Panc1 (cell line): ENCODE measurements at places on chromosomes 6 and 20.
A peak's percentile ranks its signal among the peaks of the same experiment; 100 is the strongest.

DNA sequence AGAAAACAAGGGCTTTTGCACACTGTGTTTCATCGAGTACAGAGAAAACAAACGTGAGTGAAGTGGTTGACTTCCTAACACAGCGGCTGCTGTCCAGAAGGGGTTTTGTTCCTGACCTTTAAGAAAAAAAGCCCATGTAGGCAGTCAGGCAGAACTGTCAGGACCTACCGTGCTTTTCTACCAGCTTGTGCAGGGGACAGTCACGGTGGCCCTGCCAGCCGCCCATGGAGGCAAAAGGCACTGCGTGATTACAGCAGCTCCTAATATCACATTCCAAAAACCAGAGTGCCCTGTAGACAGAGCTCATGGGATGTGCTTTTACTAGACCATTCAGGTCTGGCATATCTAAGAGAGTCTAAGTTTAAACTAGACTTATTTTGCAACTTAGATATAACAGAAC is 12.2 kb downstream of the TNFAIP3 start:
- no peak for DNase-seq

DNA sequence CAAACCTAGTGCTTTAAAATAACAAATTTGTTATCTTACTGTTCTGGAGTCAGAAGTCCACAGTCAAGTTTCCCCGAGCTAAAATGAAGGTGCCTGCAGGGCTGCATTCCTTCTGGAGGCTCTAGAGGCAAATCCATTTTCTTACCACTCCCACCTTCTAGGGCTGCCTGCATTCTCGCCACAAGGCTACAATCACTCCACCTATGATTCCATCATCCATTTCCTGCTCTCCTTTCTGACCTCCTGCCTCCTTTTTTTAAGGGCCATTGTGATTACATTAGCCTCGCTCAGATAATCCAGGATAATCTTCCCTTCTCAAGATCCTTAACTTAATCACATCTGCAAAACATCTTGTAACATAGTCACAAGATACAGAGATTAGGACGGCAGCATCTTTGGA is 42.4 kb upstream of the SIRT5 start:
- no peak for DNase-seq

DNA sequence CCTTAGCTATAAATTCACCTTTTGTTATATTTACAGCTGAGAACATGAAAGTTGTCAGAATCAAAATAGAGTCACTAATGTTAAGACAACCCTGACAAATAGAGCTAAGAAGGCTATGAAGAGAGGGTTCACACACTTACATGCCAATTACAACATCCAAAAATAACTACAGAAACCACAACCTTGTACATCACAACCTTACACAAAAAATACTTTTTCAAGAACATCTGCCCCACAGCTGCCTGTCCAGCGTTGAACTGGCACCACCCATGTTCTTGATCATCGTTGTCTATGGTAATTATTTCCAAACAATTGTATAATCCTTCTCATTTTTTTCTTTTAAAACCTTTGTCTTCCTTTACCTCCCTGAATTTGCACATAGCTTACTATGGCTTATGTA is 231.2 kb upstream of the FKBP1C start:
- DNase-seq: no peak

DNA sequence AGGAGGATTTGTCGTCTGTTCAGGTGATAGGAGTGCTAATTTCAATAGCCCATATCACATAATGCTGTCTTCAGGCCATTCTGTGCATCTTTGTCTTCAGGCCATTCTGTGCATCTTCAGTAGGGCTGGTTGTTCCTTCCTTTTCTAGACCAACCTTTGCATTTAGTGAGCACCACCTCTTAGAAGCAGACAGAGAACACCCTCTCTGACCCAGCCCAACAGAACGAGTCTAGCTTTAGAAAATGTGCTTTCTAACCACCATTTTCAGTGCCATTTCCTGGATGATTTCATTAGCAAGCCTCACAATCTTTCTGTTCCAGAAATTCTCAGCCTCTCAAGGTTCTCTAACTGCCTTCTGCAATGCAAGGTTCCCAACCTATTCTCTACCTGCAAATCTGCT is 215.3 kb upstream of the KCNQ5 start:
- no peak for DNase-seq

- DNase-seq: no peak
Measured at GRCh38 chr6:43306086-43306485, 2.5 kb downstream of the CRIP3 start.

GRCh38 chr20:56427797-56428196 is 15.7 kb downstream of the CASS4 start:
- DNase-seq: no peak

GRCh38 chr20:25397821-25398220 is 7.2 kb upstream of the ABHD12 start:
- DNase-seq: no peak

DNA sequence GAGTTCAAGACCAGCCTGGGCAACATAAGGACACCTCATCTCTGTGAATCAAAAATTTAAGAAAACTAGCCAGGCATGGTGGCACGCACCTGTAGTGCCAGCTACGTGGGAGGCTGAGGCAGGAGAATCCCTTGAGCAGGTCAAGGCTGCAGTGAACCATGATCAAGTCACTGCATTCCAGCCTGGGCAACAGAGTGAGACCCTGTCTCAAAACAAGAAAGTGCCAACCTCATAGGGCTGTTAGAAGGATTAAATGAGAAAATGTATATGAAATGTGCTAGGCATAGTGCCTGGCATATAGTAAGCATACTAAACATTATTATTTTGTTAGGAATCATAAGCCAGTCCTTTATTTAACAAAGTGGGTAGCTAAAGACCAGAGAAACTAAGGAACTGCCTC is 9.1 kb upstream of the MDGA1 start:
- no peak for DNase-seq

DNA sequence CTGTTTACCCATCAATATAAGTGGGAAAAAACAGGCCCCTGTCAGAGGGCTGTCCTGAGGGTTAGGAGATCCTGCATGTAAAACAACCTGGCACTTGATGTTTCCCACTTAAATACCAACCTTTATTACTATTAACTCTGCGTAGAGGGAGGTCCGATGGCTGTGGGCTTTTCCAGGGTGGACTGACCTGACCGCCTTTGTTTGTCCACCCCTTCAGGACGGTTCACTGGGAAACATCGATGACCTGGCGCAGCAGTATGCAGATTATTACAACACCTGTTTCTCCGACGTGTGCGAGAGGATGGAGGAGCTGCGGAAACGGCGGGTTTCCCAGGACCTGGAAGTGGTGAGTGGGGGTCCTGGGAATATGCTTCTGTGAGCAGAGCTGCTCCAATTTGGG is 47.3 kb downstream of the SASH1 start:
- DNase-seq: no peak

DNA sequence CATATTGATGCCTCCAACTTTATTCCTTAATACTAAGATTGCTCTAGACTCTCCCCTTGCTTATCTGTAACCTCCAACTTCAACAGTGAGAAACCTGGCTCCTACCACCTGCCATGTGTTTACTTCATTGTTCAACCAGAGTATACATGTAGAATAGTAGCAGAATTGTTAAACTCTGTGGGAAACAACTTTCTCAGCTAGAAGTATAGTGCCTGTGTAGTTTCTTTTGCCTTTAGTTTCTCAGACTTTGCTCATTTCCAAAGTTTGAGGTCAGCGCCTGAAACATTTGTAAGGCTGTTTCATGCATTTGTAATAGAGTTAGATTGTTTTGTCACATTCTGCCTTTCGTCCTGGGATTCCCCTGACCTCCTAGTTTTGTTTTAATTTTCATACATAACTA is 34.9 kb upstream of the HECA start:
- no peak for DNase-seq

DNA sequence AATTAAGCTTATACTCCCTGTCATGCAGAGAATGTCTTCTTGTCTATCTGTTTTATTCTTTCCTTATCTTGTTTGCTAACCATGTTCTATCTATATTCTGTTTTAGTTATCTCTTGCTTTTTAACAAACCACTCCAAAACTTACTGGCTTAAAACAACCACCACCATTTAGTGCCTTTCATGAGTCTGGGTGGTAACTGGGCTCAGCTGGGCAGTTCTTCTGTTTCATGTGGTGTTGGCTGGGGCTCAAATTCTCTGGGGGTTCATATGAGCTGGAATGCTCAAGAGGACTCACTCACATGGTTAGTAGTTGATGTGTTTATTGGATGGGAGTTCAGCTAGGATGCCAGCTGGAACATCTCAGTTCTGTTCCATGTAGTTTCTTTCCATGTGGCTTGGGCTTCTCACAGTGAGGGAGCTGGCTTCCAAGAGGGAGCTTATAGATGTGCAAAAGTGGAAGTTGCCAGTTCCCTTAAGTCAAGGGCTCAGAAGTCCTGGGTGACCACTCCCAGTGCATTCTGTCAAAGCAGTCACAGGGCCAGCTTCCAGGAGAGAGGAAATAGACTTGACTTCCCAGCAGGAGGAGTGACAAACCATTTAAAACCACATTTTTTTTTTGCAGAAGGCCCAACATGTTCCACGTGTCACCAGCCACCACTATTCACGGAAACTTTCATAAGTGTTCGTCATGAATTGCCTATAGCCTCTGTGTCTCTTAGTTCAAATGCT is 70.4 kb downstream of the PLCB4 start:
- DNase-seq: no peak

DNA sequence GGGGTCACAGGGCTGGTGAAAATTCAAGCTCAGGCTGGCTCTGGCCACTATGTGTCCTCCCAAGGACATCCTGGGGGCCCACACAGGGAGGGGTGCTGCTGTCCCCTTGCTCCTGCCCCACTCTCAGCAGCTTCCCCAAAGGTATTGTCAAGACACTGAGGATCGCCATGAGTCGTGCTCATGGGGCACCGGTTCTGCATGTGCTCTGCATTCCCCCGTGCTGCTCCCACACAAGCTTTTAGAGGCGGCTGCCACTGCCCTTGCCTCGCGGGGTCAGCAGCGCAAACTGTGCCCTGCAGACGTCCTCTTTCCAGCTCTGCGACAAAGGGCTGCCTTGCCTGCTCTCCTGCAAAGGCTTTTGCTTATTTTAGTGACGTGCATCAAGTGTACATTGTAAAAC is 179.8 kb downstream of the ERMARD start:
- DNase-seq: no peak

GRCh38 chr20:5654557-5654956 is 95.6 kb upstream of the SHLD1 start:
- DNase-seq: peak; percentile 92

GRCh38 chr6:11155589-11155988 is 44.1 kb upstream of the ERVFRD-1 start:
- no peak for DNase-seq

GRCh38 chr6:36508532-36508931 is 38.7 kb downstream of the STK38 start:
- no peak for DNase-seq

DNA sequence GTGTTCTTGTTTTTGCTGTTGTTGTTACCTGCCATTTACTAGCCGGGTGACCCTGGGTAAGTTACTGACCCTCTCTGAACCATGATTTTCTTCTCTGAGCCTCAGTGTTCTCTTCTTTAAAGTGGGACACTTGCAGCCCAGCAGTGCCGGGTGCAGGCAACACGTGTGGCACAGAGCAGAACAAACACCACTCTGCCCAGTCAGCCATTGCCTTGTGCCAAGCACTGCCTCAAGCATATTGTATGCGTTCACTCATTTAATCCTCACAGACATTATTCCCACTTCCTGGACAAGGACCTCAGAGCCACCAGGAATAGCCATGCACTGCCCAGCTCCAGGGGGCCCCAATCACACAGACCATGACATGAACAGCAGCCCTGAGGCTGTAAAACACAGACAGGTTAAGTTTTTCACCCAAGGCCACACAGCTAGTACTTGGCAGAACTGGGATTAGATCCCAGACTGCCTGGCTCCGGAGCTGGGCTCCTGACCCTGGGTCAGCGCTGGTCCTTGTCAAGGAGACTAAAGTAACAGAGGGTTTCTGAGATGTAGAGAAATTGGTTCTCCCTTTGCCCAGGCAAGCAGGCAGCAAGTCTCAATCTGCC is 74.0 kb upstream of the PTPN1 start:
- no peak for DNase-seq

DNA sequence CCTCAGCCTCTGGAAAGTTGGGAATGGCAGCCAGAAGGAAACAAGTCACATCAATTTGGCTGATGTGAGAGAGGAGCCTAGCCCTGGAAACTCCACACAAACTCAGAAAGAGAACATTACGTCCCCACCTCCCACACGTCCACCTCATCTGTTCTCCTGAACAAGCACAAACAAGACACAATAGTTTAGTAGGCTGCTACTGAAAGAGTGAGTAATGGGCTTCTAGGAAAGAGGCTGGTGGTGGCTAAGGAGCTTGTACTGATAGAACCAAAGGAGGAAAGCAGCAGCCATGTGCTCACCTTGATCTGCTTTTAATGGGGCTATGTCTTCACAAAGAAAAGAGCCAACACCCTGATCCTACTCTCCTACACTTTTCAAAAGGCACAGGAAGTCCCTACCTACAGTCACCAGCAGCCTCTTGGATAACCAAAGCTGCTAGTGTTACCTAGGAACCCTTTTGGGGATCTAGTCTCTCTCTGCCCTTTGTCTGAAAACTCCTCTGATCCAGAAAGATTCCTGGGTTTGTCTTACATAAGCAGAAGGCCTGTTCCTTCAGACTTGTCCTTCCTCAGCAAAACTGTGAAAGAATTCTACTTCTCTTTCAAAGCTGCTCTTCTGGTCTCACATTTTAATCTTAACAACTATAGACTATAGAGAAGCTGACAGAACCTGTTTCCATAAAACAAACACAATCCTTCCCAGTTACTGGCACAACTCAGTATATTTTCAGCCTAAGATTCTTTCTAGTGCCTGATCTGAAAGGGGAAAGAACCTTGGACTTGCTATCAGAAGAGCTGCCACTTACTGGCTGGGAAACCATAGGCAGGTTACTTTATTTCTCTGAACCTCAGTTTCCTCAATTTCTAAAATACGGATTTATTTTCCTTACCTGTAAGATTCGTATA is 3.1 kb downstream of the PLAGL2 start:
- DNase-seq: no peak

GRCh38 chr20:1920252-1920651 is 25.0 kb downstream of the SIRPA start:
- no peak for DNase-seq

GRCh38 chr6:131367206-131367873 is 205.7 kb upstream of the ARG1 start:
- DNase-seq: no peak

GRCh38 chr6:37059344-37060194 is 54.1 kb downstream of the FGD2 start:
- peak; percentile 90 for DNase-seq

DNA sequence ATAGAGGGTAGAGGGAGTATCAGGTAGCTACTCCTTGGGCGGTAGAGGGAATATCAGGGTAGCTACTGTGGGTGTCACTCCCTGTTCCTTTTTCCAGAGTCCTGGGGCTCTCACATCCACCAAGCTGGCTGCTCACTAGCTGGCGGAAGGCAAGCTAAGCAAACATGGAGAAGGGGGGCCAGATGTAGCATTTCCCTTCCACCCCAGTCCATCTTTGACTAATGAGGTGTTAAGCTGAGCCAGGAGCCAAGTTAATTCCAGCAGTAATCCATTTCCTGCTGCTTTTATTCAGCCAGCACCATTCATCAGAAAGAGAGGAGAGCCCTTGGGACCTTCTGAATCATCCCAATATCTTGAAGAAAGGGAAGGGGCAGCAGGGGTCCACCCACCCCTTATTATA is 330.0 kb downstream of the ZFAND3 start:
- DNase-seq: no peak
